ENCODE measurements at places on chromosomes 7 and 10. TPM values are rescaled to one million over a fixed set of nuclear protein-coding genes. Genes with fewer than 3 reads are reported as not detected.

- H3K4me1 ChIP-seq: peaks cover 9% of the 10 kb centered on the region
- H3K36me3 ChIP-seq: no peaks in the 10 kb centered on the region
- DNase-seq: no peak
- no peak overlapping the region for H3K27ac ChIP-seq
Measured at GRCh38 chr10:62264702-62265436, 3.8 kb downstream of the RTKN2 start.

GRCh38 chr10:124010563-124011131 is 82.8 kb downstream of the CHST15 start:
- H3K4me1 ChIP-seq: no peaks in the 10 kb centered on the region
- DNase-seq: no peak
- no peaks in the 10 kb centered on the region for H3K36me3 ChIP-seq
- no peak overlapping the region for H3K4me3 ChIP-seq
- no peaks in the 10 kb centered on the region for H3K27me3 ChIP-seq

DNA sequence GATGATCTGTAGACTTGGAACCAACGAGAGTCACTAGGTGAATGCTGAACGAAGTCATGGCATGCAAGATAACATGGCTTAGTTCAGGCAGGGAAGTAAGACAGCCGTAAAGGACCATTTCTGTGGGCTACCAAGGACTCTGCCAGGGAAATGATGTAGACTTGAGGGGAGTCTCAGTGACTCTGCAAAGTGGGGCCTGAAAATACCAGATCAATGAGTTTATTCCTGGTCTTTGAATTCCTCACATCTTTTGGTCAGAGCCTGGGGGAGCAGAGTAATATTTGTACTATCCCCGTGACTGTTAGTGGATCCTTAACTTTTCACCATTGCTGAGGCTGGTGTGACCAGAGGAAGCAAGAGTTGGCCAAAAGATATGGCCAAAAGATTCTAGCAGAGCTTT is 60.7 kb upstream of the INHBA start:
- H3K27me3 ChIP-seq: no peaks in the 10 kb centered on the region
- no peaks in the 10 kb centered on the region for H3K36me3 ChIP-seq
- no peak for DNase-seq
- no peak overlapping the region for H3K4me3 ChIP-seq

Gene SUV39H2
- total RNA-seq: 3.5 TPM

Gene NSUN6
- 20.0 TPM for total RNA-seq

Gene PAX2
- not detected for total RNA-seq
